Activated T-cell treated with anti-CD3 and anti-CD28 coated beads, Interleukin-2, amount 50 U/mL, for 24 hours (primary cell): ENCODE measurements at places on chromosomes 11 and 22.

DNA sequence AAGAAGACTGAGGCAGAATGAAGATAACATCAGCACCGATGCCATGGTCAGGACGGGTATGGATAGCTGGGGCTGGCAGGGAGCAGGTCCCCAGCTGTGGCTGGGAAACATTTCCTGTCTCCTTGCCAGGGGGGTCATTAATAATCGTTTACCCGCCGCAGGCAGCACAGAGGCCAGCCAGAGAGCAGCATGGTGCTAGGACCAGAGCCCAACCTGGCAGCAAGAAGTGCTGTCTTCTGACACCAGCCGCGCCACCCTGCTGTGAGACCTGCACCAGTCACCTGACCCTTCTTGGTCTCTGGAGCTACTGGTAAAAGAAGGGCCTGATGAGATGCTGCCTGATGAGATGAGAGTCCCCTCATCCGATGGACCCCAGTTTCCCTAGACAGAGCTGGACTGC is 36.3 kb downstream of the PDE2A start:
- DNase-seq: no peak

- no peak for DNase-seq
These were observed 568 bp upstream of the BIK start for GRCh38 chr22:43109921-43110443.

DNA sequence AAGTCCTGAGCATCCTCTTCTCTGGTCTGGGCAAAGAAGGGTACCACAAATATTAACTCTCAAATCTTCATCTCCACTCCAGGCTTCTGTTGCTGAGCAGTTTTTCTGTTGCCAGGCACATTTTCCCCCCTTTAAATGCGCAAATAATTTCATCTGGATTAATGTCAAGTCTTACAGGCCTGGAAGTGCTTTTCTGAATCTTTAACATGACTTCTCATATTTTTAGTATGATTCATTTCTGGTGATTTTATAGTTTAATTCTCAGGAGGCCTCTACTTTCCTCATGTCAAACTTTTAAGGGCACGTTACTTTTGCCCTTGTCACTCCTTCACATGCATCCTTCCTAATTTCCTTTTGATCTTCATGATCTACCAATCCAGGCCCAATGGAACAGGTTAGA is 510.2 kb downstream of the METTL15 start:
- DNase-seq: no peak

GRCh38 chr11:23151819-23152218 is 291.5 kb upstream of the CCDC179 start:
- DNase-seq: no peak

DNA sequence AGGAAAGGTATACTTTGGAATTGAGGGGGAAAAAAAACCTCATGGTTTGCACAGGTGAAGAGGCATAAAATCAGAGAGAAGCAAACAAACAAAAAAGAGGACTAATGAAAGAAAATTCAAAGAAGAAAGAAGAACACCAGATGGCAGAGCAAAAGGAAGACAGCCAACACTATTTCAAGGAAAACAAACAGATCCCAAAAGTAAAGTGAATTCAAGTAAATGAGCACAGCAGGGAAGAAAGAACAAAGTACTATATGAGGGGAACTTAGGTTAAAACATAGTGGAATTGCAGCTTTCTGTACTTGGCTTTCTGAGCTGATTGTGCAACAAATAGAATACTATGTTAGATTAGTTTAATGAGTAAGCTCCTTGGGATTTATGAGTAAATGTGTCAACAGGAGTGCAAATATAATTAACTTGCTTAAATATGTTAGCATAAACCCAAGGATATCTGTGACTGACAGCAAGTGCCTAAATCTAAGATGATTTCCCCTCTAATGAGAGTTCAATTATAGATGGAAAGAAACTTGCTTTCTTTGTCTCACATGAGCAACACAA is 404.6 kb upstream of the CNTN5 start:
- no peak for DNase-seq

DNA sequence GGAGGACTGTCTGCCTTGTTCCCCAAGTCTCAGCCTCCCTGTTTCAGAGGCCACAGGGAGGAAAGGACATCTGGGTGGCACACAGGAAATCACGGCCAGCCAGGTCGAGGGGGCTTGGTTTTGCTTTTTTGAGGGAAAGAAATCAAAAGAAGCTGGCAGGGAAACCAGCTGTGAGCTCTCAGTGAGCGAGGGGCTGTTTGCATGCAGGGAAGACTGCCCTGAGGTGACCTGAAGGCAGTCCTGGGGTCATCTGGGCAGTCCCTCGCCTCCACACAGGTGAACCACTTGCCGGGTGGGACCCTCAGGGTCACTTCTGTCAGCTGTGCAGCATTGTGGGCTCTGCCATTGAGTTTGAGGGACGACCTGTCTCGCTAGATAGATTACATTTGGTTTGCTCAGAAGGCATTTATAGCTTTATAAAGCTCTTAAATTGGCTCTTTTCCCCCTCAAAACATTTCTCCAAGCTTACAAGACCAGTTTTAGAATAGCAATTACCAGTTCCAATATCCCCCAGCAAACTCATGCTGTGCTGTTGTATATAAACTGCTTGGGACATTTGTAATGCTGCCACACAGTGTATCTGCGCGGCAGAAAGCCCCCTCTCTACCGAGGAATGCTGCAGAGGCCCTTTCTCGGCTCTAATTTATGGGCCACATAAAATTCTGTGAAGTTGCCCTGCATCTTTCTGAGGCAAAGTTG is 28.3 kb downstream of the PKNOX2 start:
- DNase-seq: no peak

GRCh38 chr22:22030493-22031182 is 48.1 kb upstream of the TOP3B start:
- DNase-seq: no peak
